ENCODE measurements at places on chromosomes 5 and 9.
A peak's percentile ranks its signal among the peaks of the same experiment; 100 is the strongest.

- peak; percentile 11 for DNase-seq
Observed at GRCh38 chr5:18745988-18746615, 1111.8 kb downstream of the TAF11L14 start.

- no peak for DNase-seq
Observed at GRCh38 chr9:38213631-38214299, 144.7 kb upstream of the SHB start.

GRCh38 chr5:54120473-54120872 is 189.9 kb downstream of the ARL15 start:
- DNase-seq = no peak

- no peak for DNase-seq
Observed at GRCh38 chr5:61301341-61302199, 30.5 kb upstream of the ZSWIM6 start.

DNA sequence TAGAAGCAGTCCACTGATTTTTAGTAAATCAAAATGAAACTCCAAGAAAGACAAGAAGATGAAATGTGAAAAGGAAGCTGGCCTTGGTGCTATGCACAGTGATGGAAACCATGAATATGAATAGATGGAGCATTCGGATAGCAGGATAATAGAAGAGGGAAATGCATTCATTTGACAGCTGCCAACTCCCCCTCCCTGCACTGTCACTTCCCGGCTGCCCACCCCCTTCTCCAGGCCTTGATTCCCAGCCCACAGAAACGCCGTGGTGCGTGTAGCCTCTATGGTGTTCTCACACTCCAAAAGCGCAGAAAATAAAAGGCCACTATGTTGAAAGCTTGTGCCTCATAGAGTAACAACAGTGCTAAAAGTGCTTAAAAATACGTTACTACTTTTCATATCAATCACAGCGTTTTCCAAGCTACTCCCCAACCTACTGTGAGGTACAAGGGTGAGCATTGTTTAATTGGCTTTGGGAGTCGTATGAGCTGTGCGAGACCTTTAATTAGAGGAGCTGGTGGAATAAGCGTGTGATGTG is 26.1 kb upstream of the IFNK start:
- no peak for DNase-seq

DNA sequence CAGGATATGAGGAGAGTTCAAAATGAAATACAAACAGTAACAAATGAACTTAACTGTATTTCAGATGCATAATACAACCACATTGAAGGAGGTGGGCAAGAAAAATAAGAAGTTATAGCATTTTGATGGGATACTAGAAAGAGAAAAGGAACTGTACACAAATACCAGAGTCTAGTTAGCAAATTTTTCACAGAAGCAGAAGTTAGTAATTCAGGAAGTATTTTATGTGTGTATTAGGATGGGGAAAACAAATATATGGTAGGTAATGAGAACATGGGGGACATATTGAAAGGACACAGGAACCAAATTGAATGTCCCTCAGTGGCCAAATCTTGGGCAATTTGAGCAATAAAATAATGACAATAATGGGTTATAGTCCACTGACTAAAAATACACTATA is 18.4 kb downstream of the GM2A start:
- DNase-seq = no peak

- no peak for DNase-seq
Observed at GRCh38 chr5:156221816-156222215, 105.1 kb upstream of the SGCD start.

DNA sequence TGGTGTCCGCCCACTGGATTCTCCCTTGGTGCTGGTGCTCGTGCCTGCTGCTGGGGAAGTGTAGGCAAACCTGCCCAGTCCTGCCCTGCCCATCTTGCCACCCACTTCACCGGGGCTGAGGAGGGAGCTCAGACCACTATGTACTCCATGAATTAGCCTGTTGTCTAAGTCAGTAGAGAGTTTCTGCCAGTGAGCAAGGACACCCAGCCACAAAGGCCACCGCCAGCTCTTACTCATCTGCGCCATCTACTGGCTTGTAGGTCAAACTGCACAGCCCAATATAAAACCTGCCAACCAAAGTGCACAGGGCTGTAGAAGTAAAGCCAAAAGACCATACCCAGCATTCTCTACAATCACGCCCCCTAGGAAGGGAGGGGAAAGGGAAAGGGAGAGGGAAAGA is 102.3 kb downstream of the GLIS3 start:
- DNase-seq = peak; percentile 28

DNA sequence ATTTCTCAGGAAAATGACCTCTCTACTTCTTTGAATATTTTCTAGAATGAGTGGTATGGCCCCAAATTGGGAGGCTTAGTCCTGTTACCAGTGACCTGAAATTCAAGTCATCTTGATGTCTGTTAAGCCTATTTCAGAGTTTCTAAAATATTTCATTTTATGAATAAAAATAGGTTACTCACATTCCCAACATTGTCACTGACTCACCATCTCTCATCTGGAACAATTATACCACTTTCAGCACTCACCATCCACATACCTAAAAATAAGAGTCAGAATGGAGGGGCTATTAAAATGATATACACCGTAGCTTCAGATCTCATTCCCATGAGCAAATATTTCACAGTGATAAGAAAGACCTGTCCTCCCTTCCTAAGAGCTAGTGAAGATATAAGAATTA is 71.8 kb downstream of the KIAA1958 start:
- DNase-seq = no peak

DNA sequence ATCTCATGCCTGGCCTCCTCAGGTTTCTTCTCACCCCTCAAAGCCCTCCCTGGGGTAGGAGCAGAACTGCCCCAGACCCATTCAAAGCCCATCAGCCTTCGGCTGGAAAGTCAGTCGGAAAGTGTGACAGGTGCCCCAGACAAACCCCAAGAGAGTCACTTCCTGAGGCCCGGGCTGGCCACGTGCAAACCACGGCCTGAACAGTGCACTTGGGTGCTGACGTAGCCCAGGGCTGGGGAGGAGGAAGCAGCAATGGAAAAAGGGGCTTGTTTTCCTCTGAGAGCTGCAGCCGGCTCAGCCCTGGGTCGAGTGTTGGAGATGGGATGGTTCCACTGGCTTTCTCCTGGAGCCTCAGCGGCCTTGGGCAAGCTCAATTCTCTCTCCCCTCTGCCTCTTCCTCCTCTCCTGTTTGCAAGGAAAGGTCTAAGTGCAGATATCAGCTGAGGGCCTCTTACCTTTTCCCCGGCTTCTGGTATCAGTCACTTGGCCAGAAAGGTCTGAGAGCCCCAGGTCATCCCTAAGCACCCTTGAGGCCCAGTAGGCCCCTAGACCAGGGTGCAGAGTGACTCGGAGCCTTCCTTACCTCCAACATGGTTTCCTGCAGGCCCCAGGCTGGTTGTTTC is 5.9 kb upstream of the EGR1 start:
- DNase-seq = no peak

GRCh38 chr5:36724467-36725332 is 118.3 kb downstream of the SLC1A3 start:
- no peak for DNase-seq

GRCh38 chr5:124341066-124341858 is 405.2 kb downstream of the ZNF608 start:
- DNase-seq = no peak

DNA sequence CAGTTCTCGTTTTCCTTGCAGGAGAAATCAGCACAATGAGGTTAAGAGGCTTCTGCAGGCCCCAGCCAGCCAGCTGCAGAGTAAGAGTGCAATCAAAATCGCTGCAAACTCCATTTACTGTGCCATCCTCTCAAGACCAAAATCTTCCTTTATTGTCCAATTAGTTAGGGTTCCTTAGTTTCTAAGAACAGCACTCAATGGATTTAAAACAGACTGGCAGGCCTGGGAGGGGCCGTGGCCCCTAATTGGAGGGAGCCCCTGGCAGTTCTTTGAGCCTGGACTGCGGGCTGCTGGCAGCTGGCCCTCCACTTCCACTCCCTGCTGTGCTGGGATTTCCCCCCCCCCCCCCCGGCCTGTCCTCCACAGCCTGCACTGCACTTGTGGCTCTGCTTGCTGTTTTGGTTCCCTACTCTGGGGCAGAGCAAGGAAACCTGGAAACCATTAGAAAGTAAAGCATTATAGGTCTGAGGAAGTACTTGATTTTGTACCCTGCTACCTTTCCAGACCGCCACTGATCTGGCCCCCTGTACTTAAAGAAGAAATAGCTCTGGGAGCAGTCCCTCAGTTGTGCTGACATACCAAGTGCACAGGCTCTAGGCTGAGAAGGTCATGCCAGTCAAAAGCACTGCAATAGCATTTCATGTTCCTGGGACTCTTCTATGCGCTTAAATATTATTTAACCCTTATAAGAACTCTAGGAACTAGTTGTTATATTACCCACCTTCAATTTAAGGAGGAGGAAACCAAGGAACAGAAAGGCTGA is 129.0 kb downstream of the APBA1 start:
- peak; percentile 61 for DNase-seq

DNA sequence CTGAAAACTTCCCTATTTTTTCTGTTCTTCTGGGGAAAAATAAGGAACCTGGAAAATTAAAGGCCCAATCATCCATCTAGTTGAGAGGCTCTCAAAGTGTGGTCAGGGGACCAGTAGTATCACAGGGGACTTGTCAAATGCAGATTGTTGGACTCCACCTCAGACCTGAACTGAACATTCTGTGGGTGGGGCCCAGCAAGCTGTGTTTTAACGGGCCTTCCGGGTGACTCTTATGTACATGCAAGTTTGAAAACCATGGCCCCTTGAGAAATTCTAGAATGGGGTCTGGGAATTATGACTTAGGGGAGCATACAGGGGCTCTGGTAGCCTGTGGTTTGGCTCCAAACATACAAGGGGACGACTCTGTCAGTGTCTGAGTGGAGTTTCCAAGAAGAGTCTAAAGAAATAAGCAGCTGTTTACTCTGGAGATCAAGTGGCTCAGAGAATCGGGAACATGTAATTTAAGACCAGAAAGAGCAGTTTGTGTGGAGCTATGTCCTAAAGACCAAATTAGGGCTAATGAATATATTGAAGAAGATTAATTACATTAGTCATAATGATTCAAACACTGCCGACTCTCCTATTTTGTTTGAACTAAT is 177.4 kb downstream of the SLC28A3 start:
- DNase-seq = no peak

- no peak for DNase-seq
Observed at GRCh38 chr9:134600836-134601638, 40.6 kb upstream of the COL5A1 start.

GRCh38 chr5:139926797-139927503 is 116.1 kb downstream of the NRG2 start:
- DNase-seq = no peak

DNA sequence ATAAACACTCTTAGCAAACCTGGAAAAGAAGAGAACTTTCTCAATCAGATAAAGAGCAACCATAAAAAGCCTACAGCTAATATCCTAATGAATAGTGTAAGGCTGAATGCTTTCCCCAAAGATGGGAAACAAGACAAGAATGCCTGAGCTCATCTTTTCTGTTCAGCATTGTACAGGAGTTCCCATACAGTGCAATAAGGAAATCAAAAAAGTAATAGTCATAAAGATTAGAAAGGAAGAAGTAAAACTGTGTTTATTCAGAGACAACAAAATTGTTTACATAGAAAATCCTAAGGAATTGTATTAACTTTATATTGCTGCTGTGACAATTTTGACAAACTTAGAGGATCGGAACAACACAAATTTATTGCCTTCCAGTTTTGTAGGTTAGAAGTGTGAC is 330.7 kb upstream of the SLC24A2 start:
- no peak for DNase-seq

DNA sequence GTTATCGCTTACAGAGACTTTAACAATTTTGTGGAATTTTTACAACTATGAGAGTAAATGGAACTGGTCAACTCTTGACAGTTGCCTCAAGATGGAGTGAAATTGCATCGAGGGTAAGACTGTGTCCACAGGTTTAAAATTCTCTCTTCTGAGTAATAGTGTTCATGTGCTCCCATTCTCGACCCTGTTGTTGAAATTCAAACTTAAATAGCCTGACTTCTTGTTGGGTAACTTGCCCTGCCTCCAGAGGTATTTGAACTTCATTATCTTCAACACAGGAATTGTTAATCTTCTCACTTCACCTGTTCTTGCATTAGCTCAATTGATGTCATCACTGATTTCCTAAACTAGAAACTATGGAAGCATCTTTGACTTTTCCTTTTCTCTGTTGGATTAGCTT is 77.5 kb downstream of the PIP5K1B start:
- no peak for DNase-seq

GRCh38 chr5:151696470-151697061 is 9.9 kb upstream of the SPARC start:
- no peak for DNase-seq

- no peak for DNase-seq
Observed at GRCh38 chr9:117821954-117822353, 117.8 kb downstream of the TLR4 start.

DNA sequence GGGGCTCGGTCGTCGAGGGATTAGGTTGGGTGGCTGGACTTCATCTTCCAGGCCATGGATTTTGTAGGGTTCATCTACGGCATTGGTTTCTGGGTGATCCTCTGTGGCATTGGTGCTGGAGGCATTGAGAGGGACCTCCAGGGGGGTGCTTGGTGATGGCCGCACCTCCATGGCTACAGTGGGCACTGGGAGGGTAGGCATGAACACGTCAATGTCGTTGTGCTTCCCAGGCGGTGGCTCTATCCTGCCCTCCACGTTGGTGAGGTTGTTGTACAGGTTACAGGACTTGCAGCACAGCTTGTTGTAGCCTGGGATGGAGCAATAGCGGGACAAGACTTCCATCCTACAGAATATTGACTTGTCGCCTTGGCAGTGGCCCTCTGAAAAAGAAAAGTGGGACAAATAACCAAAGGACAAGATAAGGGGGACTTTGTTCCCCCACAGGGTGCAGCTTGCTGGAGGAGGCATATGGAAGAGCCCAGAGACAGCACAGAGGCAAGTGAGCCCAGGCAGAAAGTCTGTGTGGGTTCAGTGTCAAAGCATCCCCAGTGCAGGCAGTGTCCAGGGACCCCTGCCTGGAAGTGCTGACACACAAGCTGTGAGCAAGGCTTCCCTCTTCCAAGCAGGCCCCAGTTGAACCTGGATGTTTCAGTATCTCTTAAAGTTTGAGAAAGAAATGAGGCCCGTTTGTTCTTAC is 53.9 kb downstream of the ZNF354C start:
- no peak for DNase-seq

GRCh38 chr9:32490601-32491000 is 35.4 kb downstream of the RIGI start:
- no peak for DNase-seq

All from SK-N-SH (cell line).